ENCODE measurements at places on chromosomes 6 and 20.

GRCh38 chr6:6593867-6594468, 5.4 kb downstream of the LY86 start:
- no peak for DNase-seq

- no peak for DNase-seq
Observed at GRCh38 chr20:39607141-39607540, 645.0 kb downstream of the DHX35 start.

DNA sequence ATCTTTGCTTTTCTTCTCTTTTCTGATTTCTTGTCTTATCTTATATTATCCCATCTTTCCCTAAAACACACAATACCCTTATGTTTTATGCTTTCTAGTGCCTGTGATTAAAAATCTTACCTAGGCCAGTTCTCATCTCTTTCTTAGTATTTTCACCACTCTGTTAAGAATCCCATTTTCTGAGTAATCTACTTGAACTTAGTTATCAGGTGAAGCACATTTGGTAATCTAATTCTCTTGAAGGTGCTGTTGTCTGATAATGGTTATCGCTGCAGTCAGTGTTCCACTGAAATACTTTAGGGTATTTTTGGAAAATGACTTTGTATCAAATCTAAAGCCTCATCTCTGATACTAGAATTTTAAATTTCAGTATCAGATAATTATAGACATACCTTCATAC, 192.5 kb upstream of the MAN1A1 start:
- no peak for DNase-seq

DNA sequence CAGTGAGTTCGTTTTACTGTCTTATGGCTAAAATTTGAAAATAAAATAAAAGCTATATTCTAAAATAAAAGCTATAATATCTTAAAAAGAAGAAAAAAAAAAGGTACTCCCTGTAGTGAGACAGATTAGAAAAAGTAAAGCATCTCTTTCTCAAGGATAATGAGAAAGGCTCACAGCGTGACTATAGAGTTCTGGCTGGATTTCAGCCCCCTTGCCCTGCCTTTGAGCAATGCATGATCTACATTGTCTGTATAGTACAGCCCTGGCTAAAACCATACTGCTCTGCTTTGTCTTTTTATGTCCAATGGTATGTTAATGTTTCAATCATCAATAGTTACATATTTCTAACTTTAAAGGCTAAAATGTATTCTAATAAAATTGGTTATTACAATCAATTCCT, 91.2 kb downstream of the PRSS35 start:
- no peak for DNase-seq

- DNase-seq, result no peak
Observed at GRCh38 chr6:55974688-55975087, 99.3 kb upstream of the BMP5 start.

DNA sequence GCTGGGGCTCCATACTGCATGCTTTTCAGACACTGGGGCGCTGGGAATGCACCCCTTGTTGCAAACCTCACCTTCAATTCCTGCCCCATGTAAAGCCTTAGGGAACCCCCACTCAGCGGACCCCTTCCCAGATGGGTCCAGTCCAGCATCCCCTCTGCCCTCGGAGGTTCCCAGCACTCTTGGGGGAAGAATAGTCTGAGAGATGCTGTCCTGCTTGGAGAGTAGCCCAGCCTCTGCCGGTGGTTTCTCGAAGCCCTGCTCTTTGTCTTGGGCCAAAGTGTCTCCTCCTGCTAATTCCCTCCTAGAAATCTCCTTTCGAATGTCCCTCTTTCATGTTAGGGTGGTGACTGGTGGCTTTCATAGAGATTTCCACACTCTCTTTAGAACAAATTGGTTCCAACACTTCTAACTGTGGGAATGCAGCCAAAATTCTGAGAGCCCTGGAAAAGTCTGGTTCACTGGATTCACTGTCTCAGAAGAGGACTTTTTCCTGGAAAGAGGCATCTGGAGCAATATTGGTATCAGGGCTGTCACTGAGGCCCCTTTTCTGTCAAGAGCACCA, 24.9 kb upstream of the SULF2 start:
- no peak for DNase-seq

- no peak for DNase-seq
Observed at GRCh38 chr6:74875193-74875592, 330.7 kb downstream of the COL12A1 start.

DNA sequence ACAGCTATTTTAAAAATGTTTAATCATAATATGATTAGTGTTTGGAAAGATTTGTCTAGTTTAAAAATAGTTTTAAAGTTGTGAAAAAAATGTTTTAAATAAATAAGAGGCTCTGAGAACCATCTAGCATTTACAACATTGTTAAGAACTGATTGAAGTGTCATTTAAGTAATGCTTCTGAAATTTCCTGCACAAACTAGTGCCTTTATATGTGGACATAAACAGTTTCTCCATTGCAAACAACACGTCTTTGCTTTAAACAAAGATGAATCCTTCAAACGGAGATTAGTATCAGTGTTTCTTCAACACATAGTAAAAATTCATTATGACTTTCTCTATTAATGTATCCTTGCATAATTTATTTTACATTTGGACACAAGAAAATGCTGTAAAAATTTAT, 45.9 kb upstream of the ID4 start:
- no peak for DNase-seq

DNA sequence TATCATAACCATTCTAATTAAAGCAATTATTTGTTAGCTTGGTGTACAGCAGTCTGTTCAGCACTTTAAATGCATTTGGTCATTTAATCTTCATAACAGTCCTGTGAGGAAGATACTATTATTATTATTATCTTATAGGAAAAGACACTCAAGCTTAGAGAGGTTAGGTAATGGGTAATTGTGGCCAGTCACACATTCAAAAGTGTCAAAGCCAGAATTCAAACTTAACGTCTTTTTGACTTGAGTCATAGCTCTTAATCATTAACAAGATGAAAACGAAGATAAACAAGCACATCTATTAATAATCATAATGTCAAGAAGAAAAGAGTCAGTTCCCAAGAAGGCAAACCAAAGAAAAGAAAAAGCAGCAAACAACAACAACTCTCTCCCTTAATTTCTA, 251.0 kb downstream of the SYNE1 start:
- DNase-seq, result no peak

GRCh38 chr20:62368392-62368975, 1.4 kb upstream of the LAMA5 start:
- DNase-seq, result no peak

DNA sequence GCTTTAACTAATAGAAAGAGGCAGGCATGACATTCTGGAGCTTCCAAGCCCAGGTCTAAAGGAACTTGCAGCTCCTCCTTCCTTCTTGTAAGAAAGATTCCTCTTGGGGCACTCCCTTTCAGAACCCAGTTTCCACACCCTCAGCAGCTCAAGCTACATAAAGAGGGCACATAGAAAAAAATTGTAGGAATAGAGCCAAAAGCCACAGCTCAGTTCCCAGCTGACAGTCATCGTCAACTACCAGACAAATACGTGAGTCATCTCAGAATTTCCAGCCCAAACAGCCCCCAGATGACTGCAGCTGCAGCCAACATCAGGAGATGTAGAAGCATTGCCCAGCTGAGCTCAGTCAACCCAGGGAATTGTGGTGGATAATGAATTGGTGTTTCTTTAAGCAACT, 349.8 kb upstream of the ARID1B start:
- no peak for DNase-seq

- DNase-seq, result no peak
Observed at GRCh38 chr6:110097443-110097842, 82.0 kb downstream of the WASF1 start.

GRCh38 chr6:134437376-134437775, 119.5 kb upstream of the SGK1 start:
- no peak for DNase-seq

DNA sequence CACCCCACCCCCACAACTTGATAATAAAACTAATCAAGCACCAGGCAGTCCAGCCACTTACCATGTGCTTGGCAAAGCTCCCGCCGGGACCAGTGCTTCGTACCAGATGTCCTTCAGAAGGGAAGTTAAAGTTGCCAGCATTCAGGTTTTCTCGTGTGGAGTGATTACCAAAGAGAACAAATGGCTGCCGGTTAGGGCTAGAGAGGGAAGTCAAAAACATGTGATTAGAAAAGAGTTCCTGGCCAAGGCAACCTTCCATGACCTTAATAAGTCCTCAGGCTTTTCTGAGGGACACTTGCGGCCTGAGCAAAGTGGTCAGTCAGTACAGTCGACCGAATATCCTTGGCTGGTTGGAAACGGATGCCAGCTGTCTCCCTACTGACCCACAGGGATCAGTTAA, 67.0 kb downstream of the DNAAF9 start:
- no peak for DNase-seq

DNA sequence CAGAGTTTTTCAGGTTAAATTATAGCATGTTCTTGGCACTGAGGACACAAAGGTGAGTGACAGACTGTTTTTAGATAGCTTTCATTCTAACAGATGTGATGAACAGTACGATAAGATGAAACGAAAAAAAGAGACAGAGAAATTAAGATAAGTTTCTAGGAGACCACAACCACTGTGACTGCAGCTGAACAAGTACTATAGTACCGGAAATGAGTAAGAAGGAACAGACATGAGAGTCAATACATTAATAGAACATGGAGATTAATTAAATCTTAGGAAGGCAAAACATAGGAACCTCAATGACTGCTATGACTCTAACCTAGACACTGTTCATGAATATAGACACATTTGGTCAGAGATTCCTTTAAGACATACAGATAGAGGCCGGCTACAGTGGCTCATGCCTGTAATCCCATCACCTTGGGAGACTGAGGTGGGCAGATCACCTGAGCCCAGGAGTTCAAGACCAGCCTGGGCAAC, 40.2 kb downstream of the HBS1L start:
- DNase-seq, result no peak

DNA sequence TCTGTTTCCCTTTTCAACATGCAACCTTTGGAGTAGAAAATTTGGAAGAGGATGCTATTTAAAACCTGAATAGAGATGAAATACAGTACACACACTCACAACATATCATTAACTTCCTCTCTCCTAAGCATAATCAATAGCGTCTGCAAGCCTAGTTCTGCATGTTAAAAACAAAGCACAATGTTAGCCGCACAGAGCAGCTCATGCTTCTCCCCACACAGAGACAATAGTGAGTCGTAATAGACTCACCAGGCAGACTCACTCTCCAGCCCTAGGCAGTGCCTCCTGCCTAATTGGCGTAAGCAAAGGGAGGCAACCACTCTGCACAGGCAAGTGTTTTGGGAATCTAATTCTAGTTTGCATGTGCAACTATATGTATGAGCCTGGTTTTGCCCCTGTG, 45.8 kb upstream of the ARID1B start:
- no peak for DNase-seq

GRCh38 chr6:71621918-71622519, 264.3 kb upstream of the RIMS1 start:
- DNase-seq, result no peak

- DNase-seq, result no peak
Observed at GRCh38 chr6:3501826-3502500, 45.1 kb upstream of the SLC22A23 start.

DNA sequence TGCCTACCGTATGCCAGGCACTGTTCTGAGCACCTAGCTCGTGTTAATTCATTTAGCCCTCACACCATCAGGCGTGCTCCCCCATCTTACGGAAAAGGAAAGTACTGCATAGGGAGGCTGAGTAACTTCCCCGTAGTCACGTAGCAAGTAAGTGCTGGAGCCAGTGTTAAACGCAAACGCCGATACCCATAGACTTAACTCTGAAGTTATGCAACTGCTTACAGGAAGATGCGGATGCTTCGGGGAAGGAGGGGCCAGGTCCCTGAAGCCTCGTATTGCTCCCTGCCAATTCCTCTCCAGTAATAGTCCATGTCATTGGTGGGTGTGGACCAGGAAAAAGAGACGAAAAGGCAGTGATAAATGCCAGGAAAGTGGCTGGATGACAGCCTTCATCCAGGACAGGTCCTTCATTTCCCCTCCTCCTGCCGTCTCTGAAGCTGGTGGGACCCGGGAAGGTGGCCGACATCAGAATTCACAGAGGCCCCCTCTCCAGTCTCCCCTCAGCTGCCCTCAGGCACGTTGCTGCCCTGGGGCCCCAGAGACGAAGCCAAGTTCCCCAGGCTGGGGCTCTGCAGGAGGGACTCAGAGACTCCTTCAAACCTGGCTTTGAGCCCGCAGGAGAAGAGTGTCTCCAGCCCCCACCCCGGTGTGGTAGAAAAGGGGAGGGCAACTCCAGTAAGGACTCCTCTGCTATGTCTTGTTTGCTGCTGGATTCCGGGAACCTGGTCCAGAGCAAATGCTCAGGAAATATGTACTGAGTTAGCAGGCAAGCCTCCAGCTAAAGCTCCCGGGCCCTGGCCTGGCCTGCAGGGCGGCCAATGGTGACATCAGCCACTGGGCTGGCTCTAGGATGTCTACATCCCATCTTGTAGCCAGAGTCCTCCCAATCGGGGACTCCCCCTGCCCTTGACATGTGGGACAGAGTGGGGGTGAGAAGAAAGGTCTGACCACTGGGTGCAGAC, 37.8 kb downstream of the RAB44 start:
- DNase-seq, result no peak

GRCh38 chr20:38197217-38197616, 32.1 kb upstream of the TGM2 start:
- no peak for DNase-seq

DNA sequence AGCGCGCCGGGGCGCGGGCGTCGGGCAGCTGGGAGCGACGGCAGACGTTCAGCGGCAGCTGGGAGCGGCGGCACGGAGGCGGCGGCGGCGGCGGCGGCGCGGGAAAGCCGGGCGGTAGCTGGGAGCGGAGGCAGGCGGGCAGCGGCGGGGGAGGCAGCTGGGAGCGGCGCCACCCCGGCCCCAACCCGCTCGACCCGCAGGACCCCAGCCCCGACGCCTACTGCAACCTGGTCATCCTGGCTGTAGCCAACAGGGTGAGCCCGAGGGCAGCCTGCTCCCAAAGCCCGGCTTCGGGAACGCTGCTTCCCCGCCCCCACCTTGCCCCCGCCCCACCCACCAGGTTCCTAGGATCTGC, 8.9 kb downstream of the CCM2L start:
- no peak for DNase-seq

- no peak for DNase-seq
Observed at GRCh38 chr6:34200340-34200971, 36.2 kb upstream of the HMGA1 start.

- DNase-seq, result no peak
Observed at GRCh38 chr6:30979141-30979540, 4.4 kb upstream of the MUC21 start.

- DNase-seq, result no peak
Observed at GRCh38 chr6:140599916-140600315, 1225.5 kb upstream of the CITED2 start.

- DNase-seq, result no peak
Observed at GRCh38 chr6:5133943-5134342, 48.8 kb downstream of the PPP1R3G start.

DNA sequence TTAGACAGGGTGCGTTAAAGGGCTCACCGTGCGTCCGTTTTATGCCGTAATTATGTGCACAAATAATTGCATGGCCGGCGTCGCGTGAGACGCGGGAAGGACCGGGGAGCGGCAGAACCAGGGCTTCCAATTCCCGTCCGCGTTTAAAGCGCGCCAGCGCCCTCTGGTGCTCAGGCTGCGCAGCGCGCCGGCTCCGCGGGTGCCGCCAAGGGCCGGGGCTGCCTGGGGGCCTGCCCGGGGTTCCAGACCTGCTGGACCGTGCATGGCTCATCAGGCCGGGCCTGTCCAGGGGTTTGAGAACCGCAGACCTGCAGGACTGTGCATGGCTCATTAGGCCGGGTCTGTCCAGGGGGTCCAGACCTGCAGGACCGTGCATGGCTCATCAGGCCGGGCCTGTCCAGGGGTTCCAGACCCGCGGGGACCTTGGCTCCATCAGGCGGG, 369.0 kb downstream of the THBS2 start:
- DNase-seq, result peak; percentile 67
